ENCODE measurements at places on chromosomes 12 and 14.

DNA sequence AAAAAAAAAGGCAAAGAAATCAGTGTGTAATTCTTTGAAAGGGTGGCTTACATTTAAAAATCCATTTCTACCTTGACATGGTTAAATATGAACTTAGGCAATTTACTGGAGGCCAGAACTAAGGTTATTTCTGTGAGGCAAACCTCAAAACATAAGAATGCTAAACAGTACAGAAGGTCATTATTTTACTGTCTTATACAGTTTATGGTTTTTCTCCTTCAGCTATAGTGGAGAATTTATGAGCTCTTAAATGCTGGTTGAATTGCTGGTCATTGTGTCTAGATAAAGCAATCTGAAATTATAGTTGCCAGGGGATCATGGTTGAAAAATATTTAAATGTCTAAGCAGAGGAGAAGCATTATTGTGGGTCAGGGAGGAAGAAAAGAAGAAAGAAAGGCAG is 70.5 kb downstream of the TRIM9 start:
- no peak for DNase-seq

GRCh38 chr14:88321692-88322503 is 1.2 kb downstream of the KCNK10 start:
- no peak for DNase-seq

GRCh38 chr12:6909421-6910145 is 4.8 kb upstream of the ENO2 start:
- no peak for DNase-seq

DNA sequence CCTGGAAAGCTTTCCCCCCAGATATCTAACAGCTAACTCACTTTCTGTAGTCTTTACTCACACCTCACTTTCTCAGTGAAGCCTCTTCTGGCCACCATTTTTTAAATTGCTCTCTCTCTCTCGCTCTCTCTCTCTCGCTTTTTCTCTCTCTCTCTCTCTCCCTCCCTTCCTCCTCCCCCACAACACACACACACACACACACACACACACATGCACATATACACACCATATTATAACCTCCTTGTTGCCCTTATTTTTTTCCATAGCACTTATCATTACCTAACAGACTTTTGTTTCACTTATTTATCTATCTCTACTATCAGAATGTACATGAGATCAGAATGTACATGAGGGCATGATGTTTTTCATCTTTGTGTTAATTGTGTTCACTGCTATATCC is 156.8 kb downstream of the DUSP6 start:
- no peak for DNase-seq

DNA sequence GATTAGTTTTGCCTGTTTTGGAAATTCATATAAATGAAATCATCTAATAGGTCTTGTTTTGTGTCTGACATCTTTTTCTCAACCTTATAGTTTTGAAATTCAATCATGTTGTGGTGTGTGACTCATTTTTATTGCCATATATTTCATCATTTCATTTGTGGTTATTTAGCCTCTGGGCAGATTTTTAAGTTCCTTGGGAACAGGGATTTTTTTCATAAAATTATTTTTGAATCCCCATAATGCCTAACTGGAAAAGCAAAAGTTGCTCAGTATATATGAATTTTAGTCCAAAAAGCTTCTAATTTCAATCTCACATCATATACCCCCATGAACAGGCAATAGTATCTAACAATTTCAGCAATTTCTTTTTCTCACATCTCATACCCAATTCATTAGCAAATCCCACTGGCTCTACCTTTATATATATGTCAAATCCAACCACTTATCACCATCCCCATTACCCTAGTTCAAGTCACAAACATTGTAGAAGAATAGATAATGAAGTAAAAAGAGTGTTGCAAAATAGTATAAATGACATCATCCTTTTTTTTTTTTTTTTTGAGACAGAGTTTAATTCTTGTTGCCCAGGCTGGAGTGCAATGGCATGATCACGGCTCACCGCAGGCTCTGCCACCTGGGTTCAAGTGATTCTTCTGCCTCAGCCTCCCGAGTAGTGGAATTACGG is 2.6 kb upstream of the OR6J1 start:
- DNase-seq, result no peak

DNA sequence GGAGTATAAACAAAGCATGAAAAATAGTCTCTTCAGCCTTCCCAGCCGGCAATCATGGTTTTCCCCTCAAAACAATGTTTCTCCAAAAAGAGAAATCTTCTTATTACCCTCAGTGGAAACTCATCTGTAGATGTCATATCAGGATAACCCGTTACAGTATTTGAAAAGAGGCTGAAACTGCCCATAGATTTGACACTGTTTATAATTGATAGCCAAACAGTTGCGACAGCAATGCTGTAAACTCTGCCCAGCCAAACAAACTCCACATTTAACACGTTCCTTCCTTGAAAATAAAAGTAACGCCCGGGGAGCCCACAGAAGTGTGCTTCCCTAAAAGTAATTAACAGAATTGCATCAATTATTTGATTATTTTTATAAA is 201.3 kb upstream of the FOXN3 start:
- DNase-seq, result no peak

DNA sequence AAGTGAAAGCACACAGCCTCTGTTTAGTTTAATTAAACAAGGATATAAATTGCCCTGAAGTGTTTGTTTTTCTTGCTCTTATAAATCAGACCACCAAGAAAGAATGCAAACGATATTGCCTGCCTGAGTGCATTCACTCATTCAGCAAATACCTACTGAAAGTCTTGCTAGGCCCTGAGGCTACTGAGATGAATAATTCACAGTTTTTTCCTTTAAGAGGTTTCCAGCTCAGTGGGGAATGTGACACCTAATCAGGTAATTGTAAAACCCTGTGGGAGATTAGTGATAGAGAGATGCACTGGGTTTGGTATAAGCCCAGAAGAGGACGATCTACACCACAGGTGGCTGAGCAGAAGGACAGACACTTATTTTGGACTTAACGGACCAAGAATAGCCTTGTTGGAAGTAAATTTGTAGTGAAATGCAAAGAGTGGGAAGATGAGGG is 151.4 kb downstream of the SLC35F4 start:
- no peak for DNase-seq

- DNase-seq, result no peak
These were observed 15.8 kb upstream of the RAN start for GRCh38 chr12:130856088-130856487.

- no peak for DNase-seq
These were observed 5.4 kb downstream of the ITGB7 start for GRCh38 chr12:53201639-53202038.

DNA sequence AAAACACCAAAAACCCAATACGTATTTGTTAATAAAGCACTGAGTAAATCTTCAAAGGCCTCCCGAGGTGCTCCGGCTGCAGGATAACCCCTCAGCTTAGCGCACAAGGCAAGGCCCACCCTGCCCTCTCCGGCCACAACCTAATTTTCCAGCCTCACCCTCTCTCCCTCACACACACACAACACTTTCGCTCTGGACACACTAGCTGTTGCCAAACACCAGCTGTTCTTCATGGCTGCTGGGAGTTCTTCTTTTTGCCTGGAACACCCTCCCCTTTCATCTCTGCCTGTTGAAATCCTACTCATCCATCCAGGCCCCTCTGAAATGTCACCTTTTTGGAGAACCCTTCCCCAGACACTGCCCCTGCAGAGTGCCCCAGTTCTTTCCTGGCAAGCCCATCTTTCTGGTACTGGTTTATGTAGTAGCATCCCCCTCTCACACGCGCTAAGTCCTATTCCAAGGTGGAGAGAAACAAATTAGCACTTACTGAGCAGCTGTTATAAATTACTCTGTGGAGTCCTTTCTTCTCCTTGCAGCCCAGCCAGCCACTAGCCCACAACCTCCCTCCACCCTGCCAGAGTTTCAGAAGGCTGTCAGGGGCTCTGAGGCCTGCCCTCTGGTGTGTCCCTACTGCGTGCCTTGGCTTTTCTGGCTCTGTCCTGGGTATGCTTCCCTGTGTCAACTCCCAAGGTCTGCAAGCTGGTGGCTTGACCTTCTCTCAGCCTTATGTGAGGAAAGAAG is 805 bp upstream of the CRACR2A start:
- no peak for DNase-seq

DNA sequence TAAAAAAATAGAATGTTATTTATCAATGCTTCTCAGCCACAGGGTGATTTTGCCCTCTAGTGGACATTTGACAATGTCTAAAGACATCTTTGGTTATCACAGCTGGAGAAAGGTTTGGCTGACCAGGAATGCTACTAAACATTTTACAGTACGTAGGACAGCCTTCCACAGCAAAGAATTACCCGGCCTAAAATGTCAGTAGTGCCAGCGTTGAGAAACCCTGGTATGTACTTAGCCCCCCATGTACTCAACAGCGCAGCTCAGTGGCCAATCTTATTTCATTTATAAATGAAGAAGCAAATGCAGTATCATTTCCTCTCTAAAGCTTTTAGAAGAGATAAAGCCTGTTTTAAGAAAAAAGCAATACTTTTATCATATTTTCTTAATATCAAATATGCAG is 5.8 kb downstream of the MARK3 start:
- peak; percentile 17 for DNase-seq

DNA sequence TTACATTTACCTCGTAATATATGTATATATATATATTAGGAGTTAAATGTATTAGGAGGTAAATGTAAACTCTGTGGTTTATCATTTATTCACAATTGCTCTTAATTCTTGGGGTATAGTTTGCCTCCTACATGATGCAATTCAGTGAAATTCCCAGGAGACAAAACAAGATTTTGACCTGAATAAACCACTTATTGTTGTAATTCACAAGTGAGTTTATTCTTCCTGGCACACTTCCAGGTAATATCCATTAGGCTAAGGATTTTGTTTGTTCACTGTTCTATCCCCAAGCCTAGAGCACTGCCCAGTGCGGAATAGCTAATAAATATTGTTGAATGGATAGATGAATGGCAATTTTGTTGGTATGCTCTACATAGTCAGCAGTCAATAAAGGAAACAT is 3.0 kb downstream of the SMIM10L1 start:
- DNase-seq, result no peak

DNA sequence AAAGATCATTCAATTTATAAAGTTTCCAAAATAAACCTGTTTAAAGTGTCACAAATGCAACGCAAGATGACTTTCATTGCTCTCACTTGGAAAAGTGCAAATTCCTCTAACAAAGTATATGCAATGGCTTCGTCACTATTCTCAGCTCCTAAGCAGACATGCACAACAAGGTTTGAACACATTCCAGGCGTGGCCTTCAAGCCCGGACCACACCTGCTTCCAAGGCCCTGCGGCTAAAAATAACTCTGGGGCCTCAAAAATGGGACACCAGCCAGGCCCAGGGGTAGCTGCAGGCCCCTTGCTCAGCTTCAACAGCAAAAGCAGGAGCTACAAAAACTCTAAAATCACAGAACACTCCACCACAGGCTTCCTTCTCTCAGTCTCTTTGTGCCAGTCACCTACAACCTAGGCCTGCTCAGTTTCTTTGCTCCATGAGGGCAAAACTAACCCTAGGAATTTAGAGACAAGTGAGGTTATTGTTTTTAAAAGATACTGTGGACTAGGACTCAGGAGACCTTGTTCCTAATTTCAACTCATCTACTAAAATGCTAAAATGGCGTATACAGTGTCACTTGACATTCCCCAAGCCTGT is 29.3 kb downstream of the DUSP16 start:
- no peak for DNase-seq

GRCh38 chr14:63277591-63278183 is 41.0 kb downstream of the GPHB5 start:
- DNase-seq, result no peak

DNA sequence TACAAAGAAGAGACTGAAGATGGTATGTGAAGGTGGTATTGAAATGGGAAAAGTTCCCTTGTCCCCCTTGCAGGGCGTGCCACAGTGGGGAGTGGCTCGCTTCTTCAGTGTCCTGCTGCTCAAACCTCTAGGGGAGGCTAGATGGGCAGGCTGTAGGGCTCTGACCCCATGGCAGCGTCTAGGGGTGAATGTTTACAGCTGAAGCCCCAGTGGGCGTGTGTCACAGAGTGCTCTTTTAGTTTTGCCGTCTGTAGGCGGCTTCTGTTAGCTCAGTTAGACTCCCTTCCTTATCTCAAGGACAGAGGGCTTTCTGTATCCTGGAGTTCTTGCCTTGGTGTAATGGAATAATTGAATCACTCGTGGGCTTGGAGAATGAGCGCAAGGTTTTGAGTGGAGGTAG is 266.2 kb downstream of the RAD51B start:
- DNase-seq, result no peak

- DNase-seq, result no peak
These were observed 305.6 kb downstream of the RPAP3 start for GRCh38 chr12:47400266-47400665.

- DNase-seq, result no peak
These were observed 34.9 kb downstream of the CCDC177 start for GRCh38 chr14:69539631-69540410.

GRCh38 chr12:132514838-132515237 is 24.9 kb downstream of the FBRSL1 start:
- no peak for DNase-seq

DNA sequence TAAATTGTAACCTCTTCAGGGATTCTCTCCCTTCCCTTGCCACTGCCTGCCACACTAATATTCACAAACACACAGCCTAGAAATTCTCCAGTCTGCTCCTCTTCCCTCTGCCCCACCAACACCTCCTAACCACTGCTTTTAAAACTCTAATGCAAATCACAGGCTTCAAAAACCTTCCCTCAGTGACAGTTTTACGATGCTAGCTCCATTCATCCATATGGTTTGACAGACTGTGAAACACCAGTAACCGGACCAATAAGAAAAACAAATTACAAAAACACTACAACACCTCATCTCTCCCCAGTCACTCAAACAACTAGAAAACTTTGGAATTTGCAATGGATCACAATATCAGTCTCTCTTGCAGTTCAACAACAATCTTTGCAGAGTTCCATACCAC is 5.7 kb downstream of the DPF3 start:
- no peak for DNase-seq

GRCh38 chr14:92922883-92923743 is at the start of gene CHGA:
Gene CHGA (plus strand): TSS chr14:92923150. CDS start chr14:92923360, 210 bp downstream.
- peak; percentile 20 for DNase-seq

DNA sequence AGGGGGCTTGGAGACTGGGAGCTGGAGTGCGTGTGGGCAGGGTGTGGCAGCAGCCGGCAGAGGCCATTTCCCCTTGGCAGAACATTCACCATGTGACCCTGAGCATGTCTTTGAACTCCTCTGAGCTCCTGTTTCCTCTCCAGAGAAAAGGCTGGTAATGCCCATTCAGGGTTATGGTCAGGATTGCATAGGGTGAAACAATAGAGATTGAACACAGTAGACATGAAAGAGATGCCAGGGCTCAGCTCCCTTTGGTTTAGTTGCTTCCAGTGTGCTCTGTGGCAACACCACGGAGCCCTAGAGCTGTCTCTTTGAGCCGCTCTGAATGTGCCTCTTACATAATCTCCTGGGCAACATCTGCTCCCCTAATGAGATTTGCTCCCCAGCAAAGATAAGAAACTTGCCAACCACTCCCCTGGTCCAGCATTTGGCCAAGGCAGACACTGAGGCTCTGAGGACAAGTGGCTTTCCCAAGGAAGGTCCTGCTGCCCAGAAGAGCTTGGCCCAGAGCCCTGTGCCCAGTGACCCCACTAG is 4.6 kb downstream of the IFI27 start:
- no peak for DNase-seq

- no peak for DNase-seq
These were observed 166.6 kb upstream of the CCDC198 start for GRCh38 chr14:57660208-57660607.

Measured in stimulated activated CD8-positive, alpha-beta memory T cell treated with anti-CD3 and anti-CD28 coated beads, Interleukin-15, amount 100 ng/mL, for 1 hour (primary cell).